ENCODE measurements at places on chromosomes 6 and 20.
A peak's percentile ranks its signal among the peaks of the same experiment; 100 is the strongest.

DNA sequence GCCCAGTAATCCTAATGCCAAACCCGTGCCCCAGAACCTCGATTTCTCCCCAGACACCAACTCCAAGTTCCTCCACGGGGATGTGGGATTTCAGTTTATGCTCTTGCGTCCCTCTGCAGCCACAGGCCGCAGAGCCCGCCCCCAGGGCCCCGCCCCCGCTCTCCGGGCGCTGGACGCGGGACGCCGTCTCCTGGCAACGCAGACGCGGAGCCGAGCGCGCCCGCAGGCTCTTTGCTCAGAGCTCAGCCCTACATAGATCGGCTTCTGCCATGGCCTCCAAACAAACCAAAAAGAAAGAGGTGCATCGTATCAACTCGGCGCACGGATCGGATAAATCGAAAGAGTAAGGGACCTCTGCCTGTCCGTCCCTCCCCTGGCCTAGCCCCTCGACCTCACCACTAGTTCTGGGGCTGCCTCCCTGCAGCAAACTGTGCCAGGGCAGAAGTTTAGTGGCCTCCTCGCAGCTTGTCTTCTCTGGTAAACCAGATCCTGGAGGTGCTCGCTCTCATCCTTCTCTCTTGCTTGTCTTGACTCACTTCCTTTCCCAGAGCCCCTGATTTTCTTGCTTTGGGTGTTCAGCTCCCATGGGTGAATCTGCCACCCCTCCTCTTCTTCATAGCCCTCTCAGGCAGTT, at the start of gene ADGB:
ADGB (plus strand) TSS at position 201 of the 634 bp plus-strand sequence; CDS start at position 270, 69 bp downstream.
- no peak for DNase-seq

GRCh38 chr6:50049829-50050228, at the start of gene DEFB112:
Gene DEFB112, minus strand, starts transcription at chr6:50049929. Its CDS starts 60 bp downstream, at chr6:50049869.
- DNase-seq, result no peak

DNA sequence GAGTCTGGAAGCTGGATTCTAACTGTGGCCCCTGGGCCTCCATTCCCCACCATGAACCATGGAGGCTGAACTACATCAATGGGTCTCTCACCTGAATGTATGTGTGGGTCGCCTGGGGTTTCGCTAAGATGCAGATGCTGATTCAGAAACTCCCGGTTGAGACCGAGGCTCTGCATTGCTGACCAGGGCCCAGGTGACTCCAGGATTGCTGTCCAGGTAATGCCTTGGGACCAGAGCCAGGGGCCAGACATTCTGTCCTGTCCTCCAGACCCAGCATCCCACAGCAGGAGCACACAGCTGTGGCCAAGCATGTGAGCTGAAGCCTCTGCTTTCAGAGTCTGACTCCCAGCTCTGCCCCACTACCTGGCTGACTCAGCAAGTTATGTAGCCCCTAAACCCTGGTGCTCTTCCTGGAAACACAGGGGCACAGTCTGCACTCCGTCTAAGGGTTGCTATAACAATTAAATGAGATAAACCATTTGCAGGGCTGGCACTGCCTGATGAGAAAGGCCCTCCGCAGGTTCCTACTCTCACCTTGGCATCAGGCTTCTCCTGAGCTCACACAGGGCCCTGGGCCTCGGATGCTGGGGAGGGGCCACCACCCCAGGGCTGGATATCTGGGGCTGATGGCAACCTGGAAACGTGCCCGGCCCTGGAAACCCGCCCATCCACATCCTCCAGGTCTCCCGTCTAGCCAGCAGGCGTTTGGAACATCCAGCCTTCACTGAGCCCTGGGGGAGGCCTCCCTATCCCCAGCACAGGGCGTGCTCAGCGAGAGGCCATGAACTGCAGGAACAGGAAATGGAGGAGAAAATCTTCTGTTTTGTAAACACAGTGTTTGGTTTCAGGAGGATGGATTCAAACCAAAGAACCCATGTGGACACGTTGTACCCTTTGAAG, 175.7 kb downstream of the DLL1 start:
- no peak for DNase-seq

DNA sequence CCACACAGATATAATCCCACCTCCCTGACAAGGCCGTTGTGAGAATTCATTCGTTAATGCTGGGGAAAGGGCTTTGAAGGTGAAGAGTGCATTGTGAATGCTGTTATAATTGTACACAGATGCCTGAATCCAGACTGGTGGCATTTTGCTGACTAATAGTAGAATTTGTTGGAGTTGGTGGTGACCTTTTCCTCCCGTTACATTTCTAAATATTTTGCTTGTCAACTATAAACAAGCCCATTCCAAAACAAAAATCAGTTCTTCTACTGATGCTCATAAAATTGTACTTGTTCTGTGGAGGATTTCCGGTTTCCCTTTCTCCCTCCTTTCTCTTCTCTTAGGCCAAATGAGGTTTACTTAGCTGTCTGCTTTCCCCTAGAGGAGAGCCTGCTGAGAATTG, 253.1 kb upstream of the SUPT3H start:
- DNase-seq, result no peak

DNA sequence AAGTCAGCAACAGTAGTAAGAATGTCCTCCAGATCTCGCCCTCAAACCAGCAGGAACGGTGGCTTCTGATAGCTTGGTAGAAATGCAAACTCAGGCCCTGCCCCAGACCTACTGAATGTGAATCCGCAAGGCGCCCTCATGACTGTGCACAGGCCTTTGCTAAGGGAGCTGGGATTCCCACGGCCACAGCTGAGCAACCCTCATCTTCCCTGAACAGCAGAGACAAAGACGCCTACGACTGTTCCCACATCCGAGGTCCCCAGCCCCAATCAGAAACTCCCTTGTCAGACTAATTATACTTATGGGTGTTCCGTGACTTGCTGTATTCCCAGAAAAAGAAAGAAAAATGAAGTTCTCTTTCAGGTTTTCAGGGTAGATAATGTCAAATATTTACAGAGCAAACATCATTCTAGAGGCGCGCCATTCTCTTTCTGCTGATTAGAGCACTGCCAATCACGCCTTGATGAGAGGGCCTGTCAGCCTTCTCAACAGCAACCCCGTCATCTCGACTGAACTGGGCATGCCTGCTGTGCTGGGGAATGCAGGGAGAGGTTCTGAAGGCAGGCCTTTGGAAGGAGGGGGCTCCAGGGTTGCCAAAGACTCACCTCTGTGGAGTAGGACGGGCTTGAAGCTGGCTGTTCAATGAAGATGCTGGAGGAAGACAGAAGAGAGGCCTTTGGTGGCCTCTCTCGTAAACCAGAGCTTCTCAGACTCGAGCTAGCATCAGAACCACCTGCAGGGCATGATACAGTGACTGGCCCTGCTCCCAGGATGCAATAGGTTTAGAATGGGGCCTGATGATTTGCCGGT, 79.9 kb downstream of the ZNF217 start:
- no peak for DNase-seq

- DNase-seq, result no peak
Observed at GRCh38 chr6:144350528-144350880, 65.4 kb downstream of the UTRN start.

DNA sequence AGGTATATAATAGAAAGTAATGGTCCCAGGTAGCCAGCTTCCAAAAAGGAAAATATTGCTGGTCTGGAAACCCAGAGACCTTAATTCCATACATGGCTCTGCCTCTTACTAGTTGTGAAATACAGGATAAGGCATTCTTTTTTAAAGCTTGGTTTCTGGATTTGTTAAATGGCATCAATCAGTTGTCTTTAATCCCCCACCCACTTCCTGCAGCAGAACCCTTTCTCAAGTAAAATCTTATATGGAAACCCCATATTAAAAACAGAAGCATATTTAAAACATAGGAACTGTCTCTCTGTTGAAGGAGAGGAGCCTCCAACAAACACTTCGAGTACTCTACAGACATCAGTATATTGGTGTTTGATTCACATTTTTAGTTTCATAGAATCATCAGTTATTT, 6.2 kb upstream of the LCA5 start:
- DNase-seq, result no peak

GRCh38 chr20:50654904-50655303, 36.4 kb downstream of the RIPOR3 start:
- DNase-seq, result no peak

DNA sequence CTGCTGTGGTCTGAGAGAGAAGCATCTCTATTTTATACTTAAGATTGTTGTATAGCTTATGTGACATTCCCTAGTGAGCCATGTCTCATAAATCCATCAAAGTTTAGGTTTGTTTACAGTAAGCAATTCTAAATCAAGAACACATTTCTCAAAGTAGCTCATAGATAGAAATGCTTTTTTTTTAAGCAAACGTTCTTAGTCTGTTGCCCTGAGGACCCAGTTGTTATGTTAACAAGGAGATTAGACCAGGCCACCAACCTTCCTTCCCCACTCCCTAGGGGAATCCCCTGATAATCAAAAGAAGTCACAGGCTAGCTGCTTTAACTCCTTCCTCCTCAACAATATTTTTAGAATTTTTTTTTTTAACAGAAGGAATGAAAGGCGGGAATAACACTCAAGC, 169.0 kb downstream of the FUT9 start:
- DNase-seq, result no peak

GRCh38 chr20:50153153-50153499, 397 bp downstream of the PEDS1 start:
- DNase-seq, result no peak

DNA sequence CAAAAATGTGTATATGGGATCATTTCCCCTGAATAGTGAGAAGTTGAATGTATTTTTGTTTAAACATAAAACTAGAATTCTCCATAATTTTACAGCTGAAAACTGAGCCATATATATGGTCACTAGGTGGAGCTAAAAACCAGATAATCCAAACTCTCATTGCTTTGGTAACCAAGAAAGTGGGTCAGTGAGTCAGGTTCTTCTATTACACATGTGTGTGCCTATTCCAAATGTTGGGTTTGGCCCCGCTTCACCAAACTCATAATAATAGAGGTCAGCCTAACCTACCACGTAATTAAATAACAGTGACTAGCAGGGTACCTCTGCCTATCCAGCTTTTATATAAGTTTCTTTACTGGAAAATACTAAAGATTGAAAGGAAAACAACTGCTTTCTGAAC, 19.3 kb upstream of the RNGTT start:
- peak; percentile 48 for DNase-seq

- no peak for DNase-seq
Observed at GRCh38 chr20:56621730-56622129, 7.4 kb upstream of the TFAP2C start.

- DNase-seq, result no peak
Observed at GRCh38 chr20:62409931-62410745, 3.1 kb upstream of the CABLES2 start.

DNA sequence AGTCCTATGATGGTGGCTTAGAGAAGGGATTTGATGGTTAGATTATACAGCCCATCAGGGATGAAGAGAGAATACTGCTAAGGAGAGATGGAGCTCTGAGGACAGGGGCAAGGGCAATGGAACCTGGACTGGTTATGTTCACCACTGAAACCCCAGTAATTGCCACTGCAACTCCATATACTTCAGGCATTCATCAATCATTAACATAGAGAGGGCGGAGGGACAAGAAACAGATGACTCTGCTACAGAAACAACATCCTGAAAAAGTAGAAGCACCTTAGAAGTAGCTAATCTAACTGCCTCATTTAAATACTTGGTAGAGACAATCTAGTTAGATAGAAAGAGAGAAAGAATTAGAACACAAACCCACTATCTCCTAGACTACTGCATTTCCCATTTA, 89.8 kb downstream of the MDN1 start:
- DNase-seq, result no peak

DNA sequence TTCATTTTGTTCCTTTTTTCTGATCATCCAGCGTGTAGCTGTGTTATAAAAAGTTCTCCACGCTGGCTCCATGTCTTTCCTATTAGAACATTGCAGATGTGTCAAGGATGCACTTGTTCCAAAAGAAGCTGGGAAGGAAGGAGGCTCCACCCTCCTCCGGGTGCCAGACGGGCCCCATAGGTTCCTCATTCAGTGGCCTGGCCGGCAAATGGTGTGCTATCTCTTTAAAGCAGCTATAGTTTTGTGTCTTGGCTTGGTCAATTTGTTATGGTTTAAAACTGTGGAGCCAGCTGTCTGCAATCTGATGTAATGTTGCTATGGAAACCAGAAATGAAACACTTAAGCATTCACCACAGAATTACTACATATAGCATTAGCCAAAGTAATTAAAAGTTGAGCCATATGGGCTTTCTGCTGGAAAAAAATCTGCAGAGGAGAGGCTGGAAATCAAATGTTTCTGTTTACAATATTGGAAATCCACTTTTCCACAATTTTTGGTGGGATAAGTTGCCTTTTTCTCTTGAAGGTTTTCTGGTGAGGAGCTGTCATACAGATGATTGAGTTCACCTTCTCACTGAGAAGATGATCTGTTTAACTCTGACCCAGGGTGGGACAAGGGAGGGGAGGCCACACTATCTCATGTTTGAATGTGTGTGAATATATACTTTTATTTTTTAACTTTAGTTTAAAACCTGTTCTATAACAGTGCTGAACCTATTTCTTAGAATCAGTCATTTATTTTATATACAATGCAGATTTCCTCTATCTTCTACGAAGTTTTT, 167.4 kb downstream of the SASH1 start:
- DNase-seq, result no peak

DNA sequence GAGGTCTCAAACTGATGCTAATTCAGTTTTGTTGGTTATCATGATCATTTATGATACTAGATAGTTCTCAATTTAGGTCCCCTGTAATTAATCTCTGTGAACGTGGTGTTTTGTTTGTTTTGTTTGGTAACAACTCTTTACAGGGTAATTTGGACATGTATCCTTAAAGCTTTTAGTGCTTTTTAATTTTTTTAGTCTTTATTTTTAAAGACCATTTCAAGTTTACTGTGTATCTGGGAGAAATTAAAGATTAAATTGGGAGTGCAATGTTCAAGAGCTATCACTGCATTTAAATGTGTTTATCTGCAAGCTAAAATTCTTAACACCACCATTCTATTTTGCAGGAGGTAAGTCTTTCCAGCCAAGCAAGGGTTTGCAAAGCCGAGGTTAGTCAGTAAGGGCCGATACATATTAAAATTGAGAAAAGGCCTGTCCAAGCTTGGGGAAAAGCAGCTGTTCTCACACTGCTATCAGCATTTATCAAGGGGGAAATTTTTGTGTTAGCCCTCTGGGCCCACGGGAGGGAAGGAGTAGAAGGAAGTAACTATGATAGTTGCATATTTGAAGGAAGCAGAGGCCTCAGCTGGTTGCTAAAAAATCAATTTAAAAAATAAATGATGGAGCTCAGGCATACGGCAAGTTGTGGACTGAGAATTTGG, 59.3 kb upstream of the ZNF217 start:
- DNase-seq, result no peak

- DNase-seq, result no peak
Observed at GRCh38 chr6:167152862-167153261, 4.9 kb downstream of the GPR31 start.

DNA sequence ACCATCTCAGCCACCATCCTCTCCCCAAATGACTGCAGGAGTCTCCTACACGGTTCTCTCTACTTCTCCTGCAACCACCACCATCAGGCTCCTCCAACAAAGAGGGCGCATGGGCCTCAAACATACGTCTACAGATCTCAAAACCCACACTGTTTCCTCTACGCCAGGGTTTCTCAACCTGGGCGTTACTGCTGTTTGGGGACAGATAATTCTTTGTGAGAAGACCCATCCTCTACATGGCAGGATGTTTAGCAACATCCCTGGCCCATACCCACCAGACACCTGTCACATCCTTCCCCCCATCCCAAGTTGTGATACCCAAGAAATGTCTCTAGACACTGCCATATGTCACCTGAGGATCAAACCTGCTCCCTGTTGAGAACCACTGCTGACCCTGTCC, 45.0 kb downstream of the ELMO2 start:
- no peak for DNase-seq

Measured in Panc1 (cell line).